ENCODE measurements at places on chromosomes 13 and 19.

DNA sequence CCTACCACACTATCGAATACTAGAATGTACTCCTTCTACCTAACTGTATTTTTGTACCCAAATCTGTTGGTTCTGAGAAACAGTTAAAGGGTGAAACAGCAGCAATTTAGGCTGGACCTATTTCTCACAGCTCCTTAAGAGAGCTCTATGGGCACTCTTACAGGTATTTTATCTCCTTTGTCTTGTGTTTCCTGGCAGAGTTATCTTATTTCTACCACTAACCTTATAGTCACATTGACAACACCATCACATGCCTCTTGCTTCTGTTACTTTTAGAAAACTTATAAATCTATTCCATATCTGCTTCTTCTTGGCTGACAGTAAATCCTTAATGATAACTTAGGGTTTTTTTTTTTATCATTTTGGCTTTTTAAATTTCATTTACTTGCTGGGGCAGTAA, 130.7 kb downstream of the MYO16 start:
- no peak for DNase-seq

- DNase-seq = no peak
Measured at GRCh38 chr13:48570216-48570828, 37.4 kb upstream of the RCBTB2 start.

DNA sequence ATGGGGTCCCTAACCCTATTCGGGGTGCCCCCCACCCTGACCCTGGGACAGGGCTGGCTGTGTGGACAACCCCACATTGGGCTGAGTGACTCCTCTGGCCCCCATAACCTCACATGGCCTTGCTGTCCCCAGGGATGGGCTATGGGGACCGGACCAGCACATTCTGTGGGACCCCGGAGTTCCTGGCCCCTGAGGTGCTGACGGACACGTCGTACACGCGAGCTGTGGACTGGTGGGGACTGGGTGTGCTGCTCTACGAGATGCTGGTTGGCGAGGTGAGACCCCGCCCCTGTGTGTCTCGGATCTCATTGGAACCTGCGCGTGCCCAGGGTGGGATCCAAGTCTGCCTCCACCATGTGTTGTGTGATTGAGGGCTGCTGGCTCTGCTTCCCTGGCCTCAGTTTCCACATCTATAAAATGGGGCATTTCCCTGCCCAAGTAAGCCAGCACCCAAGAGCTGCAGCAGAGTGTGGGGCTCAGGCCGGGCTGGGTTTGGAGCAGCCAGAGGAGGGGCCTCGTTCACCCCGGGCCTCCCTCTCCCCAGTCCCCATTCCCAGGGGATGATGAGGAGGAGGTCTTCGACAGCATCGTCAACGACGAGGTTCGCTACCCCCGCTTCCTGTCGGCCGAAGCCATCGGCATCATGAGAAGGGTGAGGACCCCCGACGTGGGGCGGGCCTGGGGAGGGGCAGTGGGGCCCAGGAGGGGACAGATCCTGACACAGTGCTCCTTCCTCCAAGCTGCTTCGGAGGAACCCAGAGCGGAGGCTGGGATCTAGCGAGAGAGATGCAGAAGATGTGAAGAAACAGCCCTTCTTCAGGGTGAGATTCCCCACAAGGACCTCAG, 4.9 kb downstream of the PTGER1 start:
- DNase-seq = no peak

GRCh38 chr19:42274065-42274682, 5.1 kb downstream of the CIC start:
- no peak for DNase-seq

GRCh38 chr13:103358255-103358932, 292.2 kb upstream of the SLC10A2 start:
- no peak for DNase-seq

All from activated CD4-positive, alpha-beta T cell treated with anti-CD3 and anti-CD28 coated beads, Interleukin-2, amount 50 U/mL, for 4 hours (primary cell).